ENCODE measurements at places on chromosomes 5 and 9.

DNA sequence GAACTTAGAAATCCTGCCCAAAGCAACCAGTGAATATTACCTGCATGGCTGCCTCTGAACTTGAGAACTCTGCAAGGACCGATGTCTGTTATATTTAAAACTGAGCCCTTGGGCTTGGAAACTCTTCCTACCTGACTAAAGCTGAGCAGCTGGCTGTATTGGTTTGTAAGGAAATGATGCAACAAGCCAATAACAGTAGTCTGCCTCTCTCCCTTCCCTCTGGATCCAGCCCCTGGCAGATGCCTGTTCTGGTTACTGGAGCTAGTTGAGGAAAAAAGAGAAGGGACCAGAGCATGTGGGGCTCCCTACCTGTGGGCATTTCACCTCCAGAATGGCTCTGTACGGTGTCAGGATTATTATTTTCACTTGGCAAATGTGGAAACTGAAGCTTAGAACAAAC, 34.7 kb downstream of the SH3RF2 start:
- DNase-seq, result no peak

- DNase-seq, result no peak
Measured at GRCh38 chr5:40569546-40570270, 110.0 kb upstream of the PTGER4 start.

- DNase-seq, result no peak
Measured at GRCh38 chr5:67102708-67103107, 93.9 kb downstream of the CD180 start.

DNA sequence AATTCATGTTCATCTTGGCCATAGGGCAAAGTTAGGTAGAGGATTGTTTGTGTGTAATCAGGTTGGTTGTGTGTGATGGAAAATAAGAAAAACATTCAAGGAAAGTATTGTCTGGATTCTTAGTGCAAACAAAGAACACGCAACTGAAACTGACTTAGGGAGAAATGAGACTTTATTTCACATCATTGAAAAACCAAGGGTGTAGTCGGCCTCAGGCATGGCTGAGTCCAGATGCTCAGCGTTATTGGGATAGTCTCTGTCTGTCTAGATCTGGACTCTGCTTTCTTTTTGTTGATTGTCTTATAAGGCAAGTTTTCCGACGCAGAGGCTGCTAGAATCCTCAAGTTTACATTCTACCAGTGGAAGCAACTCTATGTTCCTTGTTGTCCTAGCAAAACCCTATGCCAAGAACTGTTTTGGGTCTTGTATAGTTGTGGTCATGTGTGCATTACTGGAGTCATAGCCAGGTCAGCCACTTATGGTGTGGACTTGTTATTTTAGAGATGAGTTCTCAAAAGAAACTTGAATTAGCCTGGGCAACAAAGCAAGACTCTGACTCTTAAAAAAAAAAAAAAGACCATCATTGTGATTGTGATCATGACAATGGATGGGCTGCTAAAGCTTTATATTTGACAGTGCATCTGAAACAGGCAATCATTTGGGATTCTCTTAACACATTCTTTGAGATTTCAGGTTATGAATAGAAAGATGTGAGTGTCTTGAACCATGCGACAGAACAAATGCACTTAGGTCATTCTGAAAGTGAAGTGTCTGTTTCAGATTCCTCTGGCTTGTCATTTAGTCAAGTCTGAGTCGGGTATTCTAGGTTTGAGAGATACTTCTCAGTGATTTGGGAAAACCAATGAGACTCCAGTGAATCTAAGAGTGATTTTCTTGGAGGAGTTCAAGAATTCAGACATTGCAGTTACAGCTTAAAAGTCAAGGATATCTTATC, 82.6 kb downstream of the DOCK2 start:
- no peak for DNase-seq

GRCh38 chr5:81830596-81830995, 79.7 kb upstream of the SSBP2 start:
- DNase-seq, result no peak

DNA sequence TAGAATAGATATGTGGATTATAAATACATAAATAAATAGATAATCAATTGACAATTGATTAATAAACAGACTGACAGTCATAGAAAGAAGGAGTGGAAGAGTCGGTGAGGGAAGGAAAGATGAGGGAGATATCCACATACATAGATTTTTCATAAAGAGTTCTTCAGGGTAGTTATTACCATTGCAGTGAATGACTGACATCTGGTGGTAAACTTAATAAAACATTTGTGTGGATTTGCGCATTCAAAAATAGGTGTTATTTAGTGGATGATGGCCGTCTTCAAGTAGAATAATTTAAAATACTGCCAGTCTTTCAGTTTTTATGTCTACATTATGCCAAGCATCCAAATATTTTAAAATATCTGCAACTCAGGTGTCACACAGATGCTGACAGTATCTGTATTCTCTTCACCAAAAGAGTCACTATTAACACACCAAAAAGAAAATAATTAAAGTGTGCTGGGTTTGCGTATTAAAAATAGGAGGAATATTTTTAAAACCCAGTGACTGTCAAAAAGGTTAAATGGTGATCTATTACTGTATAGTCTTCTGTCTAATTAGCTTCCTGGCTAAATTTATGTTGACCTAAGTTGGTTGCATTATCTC, 78.8 kb downstream of the GIN1 start:
- DNase-seq, result no peak

Measured in D721Med (cell line).